ENCODE measurements at places on chromosomes 7 and 10.
A peak's percentile ranks its signal among the peaks of the same experiment; 100 is the strongest.

DNA sequence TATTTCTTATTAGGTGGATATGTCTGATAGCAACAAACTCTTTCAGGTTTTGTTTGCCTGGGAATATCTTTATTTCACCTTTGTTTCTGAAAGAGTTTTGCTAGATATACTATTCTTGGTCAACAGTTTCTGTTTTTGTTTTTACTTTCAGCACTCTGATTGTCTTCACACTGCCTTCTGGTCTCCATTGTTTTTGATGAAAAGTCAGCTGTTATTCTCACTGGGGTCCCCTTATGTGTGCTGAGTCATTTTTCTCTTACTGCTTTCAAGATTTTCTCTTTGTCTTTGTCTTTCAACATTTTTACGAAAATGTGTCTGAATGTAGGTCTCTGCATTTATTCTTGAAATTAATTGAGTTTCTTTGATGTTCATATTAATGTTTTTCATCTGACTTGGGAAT is 15.2 kb upstream of the RASSF4 start:
- no peak for DNase-seq

- DNase-seq = no peak
These were observed 573.4 kb upstream of the CNTNAP2 start for GRCh38 chr7:145543242-145543641.

GRCh38 chr10:7493996-7494395 is 83.2 kb upstream of the SFMBT2 start:
- DNase-seq = no peak

DNA sequence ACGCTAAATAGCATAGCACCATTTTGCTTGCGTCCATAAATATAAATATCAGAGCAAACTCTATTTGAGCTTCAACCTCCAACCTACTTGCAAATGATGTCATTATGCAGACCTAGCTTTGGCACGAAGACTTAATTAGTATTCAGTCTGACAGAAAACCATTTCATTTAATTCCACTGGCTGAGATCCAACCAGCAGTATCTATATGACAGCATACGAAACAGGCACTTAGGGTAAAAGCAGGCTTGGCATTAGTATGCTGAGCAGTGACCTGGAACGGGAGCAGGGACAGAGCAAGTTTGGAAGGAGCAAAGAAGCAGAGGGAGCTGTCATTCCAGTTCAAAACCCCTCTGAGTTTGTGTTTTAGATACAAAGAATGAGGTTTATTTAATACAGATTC is 312.5 kb upstream of the CHRM2 start:
- DNase-seq = no peak

GRCh38 chr10:3805201-3805790 is 20.3 kb upstream of the KLF6 start:
- peak; percentile 91 for DNase-seq

All from EH (cell line).